ENCODE measurements at places on chromosomes 11 and 22.

GRCh38 chr22:33882991-33883390, 37.3 kb downstream of the LARGE1 start:
- no peak for DNase-seq

DNA sequence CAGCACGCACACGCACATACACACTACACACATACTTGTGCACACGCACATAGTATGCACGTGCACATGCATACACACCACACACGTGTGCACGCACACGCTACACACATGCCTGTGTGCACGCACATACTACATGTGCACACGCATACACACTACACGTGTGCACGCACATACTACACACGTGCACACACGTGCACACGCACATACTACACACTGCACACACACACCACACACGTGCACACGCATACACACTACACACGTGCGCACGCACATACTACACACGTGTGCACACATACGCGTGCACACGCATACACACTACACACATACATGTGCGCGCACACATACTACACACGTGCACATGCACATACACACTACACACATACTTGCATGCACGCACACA, 19.7 kb upstream of the ARHGAP8 start:
- no peak for DNase-seq

DNA sequence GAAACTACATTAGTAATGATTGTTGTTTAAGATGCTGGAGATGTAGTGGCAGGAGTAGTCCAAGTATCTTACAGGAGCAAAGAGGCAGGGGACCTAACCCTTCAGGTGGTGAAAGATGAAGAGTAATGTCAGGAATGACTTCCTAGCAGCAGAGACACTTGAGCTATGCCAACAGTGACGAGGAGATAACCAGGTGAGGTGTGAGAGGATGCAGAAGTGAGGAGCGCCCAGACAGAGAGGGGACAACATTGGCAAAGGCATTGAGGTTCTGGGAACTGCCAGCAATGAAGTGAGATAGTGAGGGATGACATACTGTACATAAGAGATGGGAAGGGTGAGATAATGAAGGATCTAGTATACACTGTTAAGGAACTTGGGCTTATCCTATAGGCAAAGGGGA, 95.8 kb downstream of the NCAM1 start:
- DNase-seq = no peak

DNA sequence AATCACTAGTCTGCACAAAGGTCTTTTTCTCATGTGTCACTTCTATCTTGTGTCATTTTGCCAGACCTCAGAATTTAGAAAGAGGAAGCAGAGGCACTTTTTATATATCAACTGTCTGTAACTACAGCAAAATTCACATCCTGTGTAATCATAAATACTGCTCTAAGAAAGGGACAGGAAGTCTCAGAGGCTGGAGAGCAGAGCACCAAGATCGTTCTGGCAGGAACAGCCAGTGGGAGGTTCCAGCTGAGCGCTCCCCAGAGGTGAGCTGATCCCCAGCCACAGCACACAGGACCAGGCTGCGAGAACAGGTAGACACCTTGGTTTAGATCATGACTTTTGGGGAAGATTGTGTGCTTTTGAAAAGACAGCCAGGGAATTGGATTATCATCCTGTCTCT, at the start of gene MS4A7:
TSS of gene MS4A7 (plus strand) at position 179 of the 400 bp plus-strand sequence. CDS start 4,610 bp downstream, outside the sequence.
- DNase-seq = peak; percentile 61

DNA sequence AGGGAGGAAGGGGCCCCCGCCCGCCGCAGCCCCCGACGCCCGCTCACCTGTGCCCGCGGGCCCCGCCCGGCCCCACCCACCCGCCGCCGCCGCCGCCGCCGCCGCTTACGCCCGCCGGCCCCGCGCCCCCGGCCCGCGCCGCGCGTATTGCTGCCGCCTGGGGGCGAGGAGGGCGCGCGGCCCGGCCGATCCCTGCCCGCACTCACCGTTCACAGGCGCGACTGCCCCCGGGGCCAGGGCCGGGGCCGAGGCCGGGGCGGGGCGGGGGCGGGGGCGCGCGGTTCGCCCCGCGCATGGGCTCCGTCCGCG, 212 bp downstream of the HRAS start:
- DNase-seq = no peak

DNA sequence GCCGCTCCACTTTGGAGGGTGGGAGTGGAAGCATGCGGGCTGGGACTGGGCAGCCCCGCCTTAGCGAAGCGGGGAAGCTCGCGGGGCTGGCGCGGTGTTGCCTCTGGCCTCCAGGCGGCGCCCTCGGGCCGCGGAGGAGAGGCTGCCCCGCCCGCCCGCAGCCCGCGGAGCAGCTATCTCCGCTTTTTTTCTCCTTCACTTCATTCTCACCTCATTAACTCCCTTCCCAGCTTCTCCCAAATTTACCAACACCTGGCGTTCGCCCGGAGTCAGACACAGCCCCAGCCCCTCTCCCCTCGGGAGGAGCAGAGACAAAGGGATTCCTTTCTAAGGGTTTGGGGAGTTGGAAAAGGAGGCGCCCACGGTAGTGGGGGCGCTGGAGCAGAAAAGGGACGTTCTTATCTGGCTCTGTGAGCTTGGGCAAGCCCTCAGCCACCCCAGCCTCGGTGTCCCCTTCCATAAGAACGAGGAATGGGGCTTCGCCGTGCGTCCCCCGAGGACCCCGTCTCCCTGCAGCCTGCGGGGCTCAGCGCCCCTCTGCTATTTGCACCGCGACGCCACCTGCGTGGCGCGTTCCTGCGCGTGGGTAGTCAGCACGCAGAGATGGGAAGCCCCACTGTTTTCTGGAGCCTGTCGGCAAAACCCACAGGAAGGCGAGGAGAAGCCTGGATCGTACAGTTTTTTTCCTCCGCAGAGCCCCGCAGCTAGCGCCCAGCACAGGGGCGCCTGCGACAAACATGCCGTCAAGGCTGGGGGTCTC, 1.5 kb upstream of the WNT11 start:
- DNase-seq = peak; percentile 67

GRCh38 chr11:17388609-17389210, at the start of gene KCNJ11:
KCNJ11 (minus strand) TSS chr11:17388659; CDS start chr11:17388091, 568 bp downstream.
- no peak for DNase-seq

- no peak for DNase-seq
Measured at GRCh38 chr11:19436932-19437331, 196.2 kb upstream of the E2F8 start.

- DNase-seq = no peak
Measured at GRCh38 chr22:20868025-20868962, 9.5 kb downstream of the SNAP29 start.

GRCh38 chr11:116828632-116829524, 829 bp upstream of the APOC3 start:
- no peak for DNase-seq

GRCh38 chr11:126122863-126123262, 60.2 kb upstream of the CDON start:
- DNase-seq = no peak

- no peak for DNase-seq
Measured at GRCh38 chr11:1825039-1825740, 9.6 kb upstream of the SYT8 start.

- DNase-seq = no peak
Measured at GRCh38 chr22:47794851-47795250, 1032.4 kb downstream of the TBC1D22A start.

GRCh38 chr11:70628855-70629844, 230.8 kb downstream of the CTTN start:
- DNase-seq = no peak

Data from HL-60 (cell line).